ENCODE measurements at places on chromosomes 11 and 22.
A peak's percentile ranks its signal among the peaks of the same experiment; 100 is the strongest.

GRCh38 chr22:30718938-30719337 is 24.3 kb downstream of the OSBP2 start:
- DNase-seq: no peak

DNA sequence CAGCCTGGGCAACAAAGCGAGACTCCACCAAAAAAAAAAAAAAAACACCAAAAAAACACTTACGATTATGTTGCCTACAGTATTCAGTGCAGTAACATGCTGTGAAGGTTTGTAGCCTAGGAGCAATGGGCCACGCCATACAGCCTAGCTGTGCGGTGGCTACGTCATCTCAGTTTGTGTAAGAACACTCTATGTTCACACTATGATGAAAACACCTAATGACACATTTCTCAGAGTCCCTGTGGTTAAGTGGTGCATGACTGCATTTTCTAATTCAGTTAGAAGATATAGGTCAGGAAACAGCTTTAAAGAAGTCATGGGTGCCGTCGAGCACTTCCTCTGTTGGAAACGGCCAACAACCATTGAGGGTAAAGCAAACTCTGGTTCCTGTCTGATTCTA is 75.7 kb upstream of the ANO1 start:
- DNase-seq: no peak

DNA sequence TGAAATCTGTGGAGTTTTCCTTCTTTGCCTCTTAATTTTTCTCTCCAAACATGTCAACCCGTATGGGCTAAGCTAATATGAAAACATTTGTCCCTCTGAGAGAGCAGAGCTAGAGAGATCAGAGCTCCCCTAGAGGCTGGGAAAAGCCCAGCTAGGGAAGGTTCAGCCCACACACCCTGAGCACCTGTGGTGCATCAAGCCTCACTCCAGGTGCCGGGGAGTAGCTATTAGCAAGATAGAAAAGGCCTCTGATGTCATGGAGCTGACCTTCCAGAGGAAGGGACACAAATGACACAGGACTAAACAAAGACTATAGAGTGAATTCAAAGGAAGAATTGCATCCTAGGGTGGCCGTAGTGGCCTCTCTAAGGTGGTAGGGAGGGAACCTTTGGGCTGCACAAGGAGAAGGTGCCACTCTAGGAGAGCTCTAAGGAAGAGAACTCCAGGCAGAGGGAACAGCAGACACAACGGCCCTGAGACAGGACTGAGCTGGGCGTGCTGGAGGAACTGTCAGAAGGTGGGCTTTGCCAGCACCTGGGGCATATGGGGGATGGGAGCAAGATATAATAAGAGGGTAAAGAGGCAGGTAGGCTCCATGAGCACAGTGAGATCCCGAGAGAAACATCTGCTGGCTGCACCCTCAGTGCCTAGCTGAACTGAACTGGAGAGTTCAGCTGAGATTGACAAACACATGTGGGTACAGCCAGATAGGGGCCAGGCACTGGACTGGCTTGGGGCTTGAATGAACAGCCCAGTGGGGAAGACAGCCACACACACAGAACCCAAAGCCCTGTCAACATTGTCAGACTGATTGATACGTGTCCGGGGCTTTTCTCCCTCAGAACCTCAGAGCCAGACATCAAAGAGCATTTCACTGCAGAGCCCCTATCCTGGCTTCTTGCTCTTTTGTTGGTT is 65.5 kb upstream of the DRD2 start:
- no peak for DNase-seq

DNA sequence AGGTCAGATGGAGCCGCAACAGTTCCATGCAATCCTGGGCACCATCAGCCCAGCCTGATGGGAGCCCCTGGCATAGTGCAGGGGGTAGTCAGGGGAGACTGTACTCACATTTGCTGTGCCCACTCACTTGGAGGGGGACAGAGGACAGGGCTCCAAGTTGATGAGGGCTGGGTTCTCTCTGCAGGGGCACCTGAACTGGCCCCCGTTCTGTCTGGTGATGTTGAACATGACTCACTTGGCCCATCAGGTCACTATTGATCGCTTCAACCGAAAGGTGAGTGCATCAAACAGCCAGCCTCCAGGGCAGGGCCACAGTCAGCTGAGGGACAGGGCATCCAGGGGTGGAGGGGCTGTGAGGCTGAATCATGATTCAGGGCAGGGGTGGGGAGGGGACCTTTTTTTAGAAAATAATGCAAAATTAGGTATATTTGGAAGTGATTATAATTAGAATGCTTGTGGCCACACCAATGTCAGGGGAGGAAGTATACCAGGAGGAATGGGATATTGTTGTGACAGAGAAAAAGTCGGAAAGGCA is 66.4 kb downstream of the OTOG start:
- no peak for DNase-seq

- DNase-seq: no peak
Measured at GRCh38 chr11:32003335-32003734, 87.5 kb upstream of the RCN1 start.

GRCh38 chr22:43289976-43290721 is 53.0 kb downstream of the SCUBE1 start:
- DNase-seq: peak; percentile 41

- DNase-seq: peak; percentile 2
Measured at GRCh38 chr11:41461057-41461681, 1.7 kb upstream of the LRRC4C start.

- DNase-seq: no peak
Measured at GRCh38 chr11:86999859-87000753, 37.6 kb upstream of the TMEM135 start.

DNA sequence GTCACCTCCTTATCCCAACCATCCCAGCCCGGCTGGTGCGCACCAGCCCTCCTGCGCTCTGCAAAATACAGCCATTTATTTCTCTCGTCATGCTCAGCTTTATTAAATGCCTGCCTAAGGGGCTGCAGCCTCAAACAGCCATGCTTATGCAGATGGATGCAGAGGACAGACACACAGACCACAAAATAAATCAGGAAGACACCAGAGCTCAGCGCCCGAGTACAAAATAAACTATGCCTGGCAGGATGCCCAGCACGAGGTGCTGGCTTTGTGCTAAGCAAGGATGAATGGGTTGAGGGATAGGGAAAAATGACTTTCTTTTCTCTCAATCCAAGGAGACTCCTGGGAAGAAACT is 70.5 kb downstream of the RPUSD4 start:
- peak; percentile 81 for DNase-seq

DNA sequence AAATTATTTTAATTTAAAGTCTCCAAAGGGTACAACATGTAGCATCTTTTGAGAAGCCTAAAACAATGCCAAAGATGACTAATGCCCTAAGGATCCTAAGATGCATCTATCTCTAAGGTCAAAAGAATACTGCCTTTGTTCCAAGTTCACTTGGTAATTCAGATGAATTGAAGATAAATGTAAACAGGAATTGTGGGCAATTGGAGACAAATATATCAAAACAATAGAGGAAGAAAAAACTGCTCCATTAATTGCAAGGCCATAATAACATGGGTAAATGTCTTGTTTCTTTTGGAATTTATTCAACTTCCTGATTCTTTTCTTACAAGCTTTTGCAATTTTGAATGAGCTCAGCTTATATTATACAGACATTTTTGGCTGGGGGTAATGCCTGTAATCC is 338.6 kb downstream of the TTC28 start:
- peak; percentile 12 for DNase-seq

- no peak for DNase-seq
Measured at GRCh38 chr11:19827399-19828135, 114.9 kb downstream of the NAV2 start.

- DNase-seq: no peak
Measured at GRCh38 chr11:130194241-130195023, 34.9 kb downstream of the ST14 start.

- DNase-seq: no peak
Measured at GRCh38 chr11:72613977-72614376, 60.2 kb downstream of the PDE2A start.

- no peak for DNase-seq
Measured at GRCh38 chr22:43669190-43669589, 142.9 kb downstream of the EFCAB6 start.

- DNase-seq: peak; percentile 68
Measured at GRCh38 chr11:19499999-19500398, 212.6 kb upstream of the NAV2 start.

DNA sequence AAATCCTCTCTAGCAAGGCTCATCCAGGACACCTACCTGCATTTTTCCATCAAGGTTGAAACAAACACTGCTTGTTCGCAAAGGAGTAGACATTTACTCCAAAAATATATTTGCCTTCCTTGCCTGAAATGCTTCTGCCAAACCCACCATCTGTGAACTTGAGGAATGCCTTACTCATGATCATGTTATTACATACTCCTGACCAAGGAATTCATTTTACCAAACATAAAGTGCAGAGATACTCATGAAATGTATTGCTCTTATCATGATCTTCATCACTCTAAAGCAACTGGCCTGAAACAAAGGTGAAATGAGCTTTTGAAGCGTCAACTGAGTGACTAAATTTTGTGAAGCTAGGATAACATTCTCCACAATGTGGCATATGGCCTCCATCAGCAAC is 243.1 kb upstream of the CCDC179 start:
- DNase-seq: no peak

DNA sequence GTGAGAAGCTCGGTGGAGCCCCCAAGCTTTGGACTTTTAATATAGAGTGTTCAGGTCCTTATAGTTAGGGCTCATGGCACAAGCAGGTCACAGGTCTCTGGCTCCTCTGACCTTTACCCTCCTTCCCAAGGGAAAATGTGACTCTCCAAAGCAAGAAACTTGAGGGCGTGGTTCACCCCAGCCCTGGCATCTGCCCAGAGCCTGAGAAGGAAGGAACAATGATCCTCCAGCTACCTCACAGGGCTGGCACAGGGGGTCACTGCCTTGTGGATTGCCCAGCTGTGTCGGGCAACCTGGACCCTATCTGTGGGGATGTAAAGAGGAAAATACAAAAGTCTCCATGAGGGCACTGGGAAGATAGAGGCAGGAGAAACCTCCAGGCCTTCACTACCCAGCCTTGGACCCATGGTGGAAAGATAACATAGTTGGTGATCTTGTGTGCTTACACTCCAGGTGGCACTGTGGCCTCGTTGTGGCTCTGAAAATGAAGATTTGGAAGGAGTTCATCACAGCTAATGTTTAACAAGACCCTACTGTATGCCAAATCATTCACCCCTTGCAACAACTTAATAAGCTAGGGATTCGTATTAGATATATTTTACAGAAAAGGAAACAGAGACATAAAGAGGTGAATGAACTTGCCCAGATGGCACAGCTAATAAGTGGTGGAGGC is 3.8 kb upstream of the ZNF195 start:
- no peak for DNase-seq

DNA sequence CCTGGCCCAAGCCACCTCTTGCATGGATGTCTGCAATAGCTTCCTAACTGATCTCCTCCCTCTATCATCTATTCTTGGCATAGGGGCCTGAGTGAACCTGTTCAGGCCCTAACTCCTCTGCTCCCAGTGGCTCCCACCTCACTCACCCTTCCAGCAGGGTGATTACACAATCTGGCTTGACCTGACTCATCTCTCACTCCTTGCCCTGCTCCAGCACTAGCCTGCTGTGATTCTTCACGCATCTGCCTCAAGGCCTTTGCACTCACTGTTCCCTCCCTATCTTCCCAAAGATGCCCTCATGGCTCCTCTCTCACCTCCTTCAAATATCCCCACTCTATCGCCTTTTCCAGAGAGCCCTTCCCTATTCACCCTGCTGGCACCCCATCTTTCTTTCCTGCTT is 10.5 kb downstream of the SCN4B start:
- peak; percentile 13 for DNase-seq

DNA sequence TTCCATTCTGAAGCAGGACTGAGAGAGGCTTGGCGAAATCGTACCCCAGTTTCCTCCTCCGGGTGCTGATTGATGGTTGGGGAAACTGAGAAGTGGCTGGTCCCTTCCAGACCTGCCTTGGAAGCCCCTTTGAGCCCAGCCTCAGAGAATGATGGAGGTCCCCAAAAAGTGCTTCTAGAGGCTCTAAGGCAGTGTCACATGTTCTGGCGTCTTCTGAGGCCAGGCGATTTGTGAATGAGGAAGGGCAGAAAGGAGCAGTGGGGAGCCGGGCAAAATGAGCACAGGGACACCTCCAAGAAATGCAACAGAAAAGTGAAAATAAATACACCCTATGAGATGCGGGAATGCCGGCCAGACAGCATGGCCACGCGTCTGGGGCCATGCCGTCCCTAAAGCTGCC is 1.0 kb upstream of the LIF start:
- DNase-seq: no peak

GRCh38 chr22:19678949-19679521 is 35.3 kb upstream of the SEPTIN5 start:
- DNase-seq: no peak

DNA sequence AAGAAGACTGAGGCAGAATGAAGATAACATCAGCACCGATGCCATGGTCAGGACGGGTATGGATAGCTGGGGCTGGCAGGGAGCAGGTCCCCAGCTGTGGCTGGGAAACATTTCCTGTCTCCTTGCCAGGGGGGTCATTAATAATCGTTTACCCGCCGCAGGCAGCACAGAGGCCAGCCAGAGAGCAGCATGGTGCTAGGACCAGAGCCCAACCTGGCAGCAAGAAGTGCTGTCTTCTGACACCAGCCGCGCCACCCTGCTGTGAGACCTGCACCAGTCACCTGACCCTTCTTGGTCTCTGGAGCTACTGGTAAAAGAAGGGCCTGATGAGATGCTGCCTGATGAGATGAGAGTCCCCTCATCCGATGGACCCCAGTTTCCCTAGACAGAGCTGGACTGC is 36.3 kb downstream of the PDE2A start:
- DNase-seq: no peak

DNA sequence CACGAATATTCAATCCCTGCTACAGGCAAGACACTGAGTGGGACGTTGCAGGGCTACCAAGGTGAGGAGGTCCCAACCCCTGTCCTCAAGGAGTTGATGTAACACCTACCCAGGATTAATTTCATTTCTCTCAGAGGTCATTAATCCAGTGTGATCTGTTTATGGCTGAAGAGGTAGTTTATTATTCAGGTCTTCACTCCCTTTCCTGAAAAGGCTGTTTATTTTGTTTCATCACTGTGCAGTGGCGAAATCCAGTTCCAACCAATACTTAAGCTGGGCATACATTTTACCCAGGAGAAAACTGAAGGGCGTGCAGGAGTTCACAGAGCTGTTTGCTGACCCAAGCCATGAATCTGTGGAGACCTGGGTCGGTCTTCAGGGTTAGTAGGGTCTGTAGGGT is 2.7 kb upstream of the PTPRJ start:
- peak; percentile 58 for DNase-seq

- no peak for DNase-seq
Measured at GRCh38 chr11:79434283-79434682, 6.5 kb downstream of the TENM4 start.

DNA sequence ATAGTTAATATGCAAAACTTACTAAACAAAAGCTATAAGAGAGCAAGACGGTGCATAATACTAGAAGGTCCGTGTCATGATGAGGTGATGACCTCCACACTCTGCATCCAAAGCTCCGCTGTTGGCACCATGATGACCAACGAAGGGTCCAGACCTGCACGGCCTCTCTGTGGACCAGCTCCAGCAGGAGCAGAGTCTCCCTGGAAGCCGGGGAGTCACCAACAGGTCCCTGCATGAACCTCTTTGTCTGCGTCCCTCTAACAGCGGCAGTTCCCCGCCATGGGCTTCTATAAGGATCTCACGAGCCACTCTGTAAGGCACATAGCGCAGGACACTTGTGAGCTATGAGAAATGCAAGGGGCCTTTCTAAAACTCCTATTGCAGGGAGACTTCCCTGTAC is 517.3 kb downstream of the BRD1 start:
- no peak for DNase-seq

GRCh38 chr11:47797633-47798032 is 30.5 kb upstream of the FNBP4 start:
- DNase-seq: peak; percentile 20

GRCh38 chr11:92929246-92929645 is 40.2 kb upstream of the MTNR1B start:
- no peak for DNase-seq

GRCh38 chr11:12871788-12872321 is 137.3 kb upstream of the RASSF10 start:
- peak; percentile 45 for DNase-seq

Data from foreskin fibroblast (primary cell).